ENCODE measurements at places on chromosomes 2 and 18.

GRCh38 chr2:64606479-64607363 lies 47.0 kb downstream of the SERTAD2 start:
- peak; percentile 88 for DNase-seq

DNA sequence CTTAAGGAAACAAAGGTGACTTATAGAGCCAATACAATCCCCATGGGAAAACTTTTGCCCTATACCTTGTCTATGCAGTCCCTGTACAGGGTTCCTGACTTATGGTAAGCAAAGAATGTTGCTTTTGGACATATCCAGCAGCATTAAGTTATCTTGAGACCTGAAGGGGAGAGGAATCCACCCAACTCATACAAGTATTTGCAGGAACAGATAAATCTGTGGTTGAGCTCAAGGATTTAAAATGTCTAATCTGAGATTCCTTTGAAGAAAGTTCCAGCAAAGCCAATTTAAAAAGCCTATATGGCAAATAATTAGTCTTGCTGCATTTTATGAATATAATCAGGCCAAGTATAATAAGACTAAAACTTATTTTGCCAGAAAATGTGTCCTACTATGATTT lies 739.5 kb upstream of the CDH2 start:
- DNase-seq = no peak

DNA sequence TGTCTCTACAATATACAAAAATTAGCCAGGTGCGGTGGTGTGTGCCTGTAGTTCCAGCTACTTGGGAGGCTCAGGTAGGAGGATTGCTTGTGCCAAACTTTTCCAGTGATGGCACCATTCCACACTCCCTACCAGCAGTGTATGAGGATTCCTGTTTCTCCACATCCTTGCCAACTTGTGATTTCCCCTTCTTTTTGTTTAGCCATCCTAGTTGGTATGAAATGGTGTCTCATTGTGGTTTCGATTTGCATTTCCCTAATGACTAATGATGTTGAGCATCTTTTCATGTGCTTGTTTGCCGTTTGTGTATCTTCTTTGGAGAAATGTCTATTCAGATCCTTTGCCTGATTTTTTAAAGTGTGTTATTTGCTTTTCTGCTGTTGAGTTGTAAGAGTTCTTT lies 41.0 kb downstream of the EPB41L5 start:
- no peak for DNase-seq

GRCh38 chr2:105329561-105330495 lies at the start of gene TGFBRAP1:
Gene TGFBRAP1 (minus strand): TSS chr2:105329735. CDS start chr2:105308301, 21,434 bp downstream.
- DNase-seq = peak; percentile 82

DNA sequence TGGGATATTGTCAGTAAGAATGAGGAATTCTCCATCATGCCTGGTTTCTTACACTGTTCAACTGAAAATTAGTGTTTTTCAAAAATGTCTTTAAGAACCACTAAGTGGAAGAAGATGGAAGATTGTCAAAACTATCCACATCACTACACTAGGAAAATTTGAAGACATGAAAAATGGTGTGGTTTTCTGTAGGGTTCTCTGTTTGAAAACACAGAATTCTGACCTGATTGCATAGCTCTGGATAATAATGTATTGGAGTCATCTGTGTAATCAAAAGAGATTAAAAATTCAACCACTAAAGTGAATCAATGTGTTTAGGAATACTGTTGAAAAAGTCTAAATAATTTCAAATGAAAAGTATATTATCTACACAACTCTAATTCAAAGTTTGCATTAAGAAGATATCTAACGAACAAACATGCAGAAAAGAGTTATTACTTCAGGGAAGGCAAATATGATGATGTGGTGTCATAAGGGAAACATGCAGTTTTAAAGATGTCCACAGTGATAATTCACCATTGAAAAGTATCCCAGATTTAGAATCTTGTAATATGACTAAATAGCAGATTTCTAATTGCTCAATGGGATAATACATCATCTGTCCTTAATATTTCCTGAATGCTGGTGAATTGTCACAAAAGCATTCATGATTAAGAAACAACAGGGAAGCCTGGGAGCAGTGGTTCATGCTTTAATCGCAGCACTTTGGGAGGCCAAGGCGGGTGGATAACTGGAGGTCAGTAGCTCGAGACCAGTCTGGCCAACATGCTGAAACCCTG lies 116.9 kb downstream of the ERBB4 start:
- no peak for DNase-seq
